ELR (cell line): ENCODE measurements at places on chromosomes 6 and 20.

DNA sequence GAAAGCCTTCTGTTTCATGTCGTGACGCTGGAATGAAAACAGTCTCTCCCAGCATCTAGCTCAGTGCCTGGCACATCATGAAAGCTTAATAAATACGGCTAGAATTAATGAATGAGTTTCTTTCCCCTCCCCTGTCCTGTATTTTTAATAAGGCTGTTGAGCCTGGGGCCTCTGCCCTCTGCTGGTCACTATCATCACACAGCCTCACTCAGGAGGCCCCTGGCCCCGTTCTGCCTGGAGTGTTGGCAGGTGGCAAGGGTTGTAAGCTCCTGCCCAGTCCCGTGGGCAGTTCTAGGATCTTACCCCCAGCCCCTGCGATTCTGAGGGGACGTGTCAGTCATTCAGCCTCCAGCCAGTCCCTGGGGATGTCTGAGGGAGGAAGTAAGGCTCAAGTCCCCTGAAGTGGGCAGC is 41.4 kb downstream of the PHACTR3 start:
- DNase-seq: no peak

- no peak for DNase-seq
Observed at GRCh38 chr6:44626616-44627015, 239.1 kb downstream of the CDC5L start.

- no peak for DNase-seq
Observed at GRCh38 chr6:159815410-159815809, 15.3 kb downstream of the PNLDC1 start.

GRCh38 chr6:15437090-15437635 is 191.3 kb downstream of the JARID2 start:
- no peak for DNase-seq

DNA sequence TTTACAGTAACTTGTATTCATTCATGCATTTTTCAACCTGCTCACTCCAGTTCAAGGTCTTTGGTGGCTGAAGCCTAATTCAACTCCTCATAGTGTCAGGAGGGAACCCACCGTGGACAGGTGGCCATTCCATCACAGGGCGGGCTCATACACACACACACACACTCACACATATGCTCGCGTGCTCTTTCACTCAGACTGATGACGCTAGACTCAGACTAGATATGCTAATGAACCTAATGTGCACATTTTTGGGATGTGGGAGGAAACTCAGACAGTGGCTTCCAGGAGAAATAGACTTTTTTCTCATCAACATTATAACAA is 56.7 kb downstream of the TRIM27 start:
- peak; percentile 18 for DNase-seq

DNA sequence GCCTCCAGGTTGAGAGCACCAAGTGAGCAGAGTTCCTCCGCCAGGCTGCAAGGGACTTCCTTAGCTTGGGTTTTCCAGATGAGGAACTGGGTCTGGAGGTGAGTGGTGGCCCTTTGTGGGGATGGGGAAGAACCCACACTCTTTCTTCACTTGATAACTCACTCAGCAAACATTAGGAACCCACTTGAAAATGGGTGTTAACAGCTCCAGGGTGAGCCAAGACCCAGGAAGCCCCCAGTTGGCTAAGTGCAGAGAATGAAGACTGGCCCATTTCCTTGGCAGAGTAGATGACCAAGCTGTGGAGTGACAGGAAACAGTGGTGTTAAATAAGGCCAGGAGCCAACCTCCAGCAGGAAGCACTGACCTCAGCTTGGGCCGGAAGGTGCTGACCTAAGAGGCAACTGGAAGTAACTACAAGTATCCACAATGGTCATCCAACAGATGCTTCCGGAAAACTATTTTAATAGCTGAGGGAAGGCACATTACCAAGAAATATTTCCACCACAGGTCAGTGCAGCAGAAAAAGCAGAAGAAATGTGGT is 22.7 kb downstream of the MRPL14 start:
- peak; percentile 68 for DNase-seq

DNA sequence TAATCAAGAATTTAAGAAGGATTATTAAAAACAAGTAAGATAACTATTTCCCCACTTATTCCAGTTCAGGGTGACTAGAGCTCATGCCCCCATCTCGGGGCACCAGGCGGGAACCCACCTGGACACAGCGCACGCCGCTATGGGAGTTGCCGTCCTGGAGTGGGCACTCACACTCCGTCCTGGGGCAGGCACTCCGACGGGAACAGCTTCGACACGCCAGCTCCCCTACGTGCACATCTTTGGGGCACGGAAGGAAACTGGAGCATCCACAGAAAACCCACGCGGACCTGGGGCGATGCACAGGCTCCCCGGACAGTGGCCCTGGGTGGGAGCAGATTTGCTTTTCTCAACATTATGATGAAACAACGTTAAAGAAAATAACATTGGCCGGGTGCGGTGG is 52.0 kb upstream of the GATA5 start:
- DNase-seq: no peak

- no peak for DNase-seq
Observed at GRCh38 chr20:48686238-48687116, 141.3 kb downstream of the PREX1 start.

- DNase-seq: no peak
Observed at GRCh38 chr6:6837541-6838080, 249.1 kb downstream of the LY86 start.

DNA sequence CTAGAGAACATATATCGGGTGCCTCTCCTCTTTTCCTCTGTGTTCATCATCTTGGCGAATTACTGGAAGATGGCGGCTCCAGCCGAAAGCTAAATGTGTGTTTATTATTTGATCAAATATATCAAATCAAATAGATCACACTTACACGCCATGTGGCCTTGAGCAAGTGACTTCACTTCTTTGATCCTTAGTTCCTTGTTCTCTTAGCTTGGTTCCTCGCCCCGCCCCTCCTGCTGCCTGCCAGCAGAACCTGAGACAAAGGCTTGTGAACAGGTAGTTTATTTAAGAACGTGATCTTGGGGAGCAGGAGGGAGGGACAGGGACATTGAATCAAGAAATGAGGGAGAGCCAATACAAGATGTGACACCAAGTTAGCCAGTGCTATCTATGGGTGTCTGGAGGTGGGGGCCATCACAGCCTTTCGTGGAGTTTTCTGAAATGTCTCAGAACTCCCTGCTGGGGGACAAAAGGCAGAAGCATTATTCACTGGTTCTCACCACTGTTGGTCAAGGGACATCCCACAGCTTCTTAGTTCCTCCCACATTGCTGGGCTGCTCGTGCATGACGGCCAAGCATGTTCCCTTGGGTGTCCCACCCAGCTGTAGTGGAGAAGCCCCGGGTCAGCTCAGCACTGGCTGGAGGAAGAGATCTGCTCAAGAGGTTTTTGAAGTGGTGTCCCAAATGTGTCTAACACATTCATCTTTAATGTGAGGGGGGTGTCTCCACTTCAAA is 44.9 kb upstream of the RNF24 start:
- no peak for DNase-seq

DNA sequence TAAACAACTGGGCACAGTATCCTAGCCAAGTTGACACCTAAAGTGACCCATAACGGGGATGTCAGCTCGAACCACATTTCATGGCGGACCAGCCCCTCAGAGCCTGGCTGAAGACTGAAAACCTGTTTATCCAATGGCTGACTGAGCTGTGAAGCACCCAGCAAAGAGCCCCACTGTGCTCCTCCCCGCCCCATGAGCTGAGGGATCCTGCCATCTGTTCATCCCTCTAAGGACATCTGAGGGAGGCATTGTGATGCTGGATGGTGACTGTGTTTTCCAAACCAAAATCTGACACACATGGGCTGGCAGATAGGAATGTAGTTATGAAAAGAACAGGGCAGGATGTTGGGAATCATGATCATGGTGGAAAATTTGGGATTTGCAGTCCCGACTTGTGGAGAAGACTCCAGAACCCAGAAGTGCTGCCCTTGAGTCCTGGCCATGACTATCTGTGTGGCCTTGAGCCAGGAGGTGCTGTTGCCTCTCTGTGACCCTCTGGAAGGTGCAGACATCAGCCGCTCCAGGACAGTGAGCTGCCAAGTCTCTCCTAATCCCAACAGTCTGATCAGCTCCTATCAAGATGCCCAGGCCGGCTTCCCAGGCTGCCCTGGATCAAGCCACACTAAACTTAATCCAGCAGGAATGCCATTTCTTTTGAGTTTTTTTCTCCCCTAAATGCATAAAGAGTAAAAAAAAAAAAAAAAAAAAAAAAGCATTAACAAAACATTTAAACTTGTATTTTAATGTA is 5.7 kb downstream of the EDN3 start:
- DNase-seq: no peak

DNA sequence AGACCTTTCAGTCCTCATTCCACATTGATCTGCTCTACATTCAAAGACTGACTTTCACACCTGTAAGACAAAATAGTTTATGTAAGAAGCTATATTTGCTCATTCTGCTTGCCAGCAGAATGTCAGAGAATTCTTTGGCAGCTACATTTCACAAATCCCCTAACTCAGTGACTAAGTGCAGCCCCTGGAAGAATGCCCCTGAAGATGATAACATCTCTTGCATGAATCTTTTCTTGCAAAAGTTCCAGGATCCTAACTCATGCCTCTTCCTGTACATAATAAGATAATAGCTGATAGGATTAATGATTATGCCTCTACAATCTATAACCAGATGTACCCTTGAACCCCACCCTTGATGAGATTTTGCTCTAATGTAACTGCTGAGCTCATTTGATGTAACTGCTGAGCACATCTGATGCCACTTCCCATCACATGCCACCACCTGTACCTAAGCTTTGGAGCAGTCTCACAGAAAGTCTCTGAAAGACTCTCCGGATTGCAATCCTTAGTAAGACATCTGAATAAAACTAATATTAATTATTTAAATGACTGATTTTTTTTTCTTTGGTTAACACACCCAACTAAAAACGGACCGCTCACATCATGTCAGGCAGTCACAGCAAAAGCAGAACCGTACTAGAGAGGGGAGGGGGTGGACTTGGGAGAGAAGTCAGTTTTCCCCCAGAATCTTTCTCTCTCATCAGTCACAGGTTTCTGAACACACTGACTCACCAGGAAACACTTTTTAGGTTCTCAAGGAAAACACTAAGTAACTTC is 684 bp upstream of the DNAH8 start:
- DNase-seq: no peak

DNA sequence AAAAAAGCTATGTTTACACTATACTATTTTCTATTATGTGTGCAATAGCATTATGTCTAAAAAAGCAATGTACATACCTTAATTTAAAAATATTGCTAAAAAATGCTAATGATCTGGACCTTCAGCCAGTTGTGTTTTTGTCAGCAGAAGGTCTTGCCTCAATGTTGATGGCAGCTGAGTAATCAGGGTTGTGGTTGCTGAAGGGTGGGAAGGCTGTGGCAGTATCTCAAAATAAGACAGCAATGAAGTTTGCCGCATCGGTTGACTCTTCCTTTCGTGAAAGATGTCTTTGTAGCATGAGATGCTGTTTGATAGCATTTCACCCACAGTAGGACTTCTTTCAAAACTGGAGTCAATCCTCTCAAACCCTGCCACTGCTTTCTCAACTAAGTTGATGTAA is 134.7 kb upstream of the CDYL start:
- no peak for DNase-seq

GRCh38 chr6:139335447-139336210 is 38.8 kb downstream of the CITED2 start:
- no peak for DNase-seq

GRCh38 chr20:63173552-63174191 is 42.3 kb downstream of the YTHDF1 start:
- DNase-seq: no peak

- peak; percentile 44 for DNase-seq
Observed at GRCh38 chr6:144909753-144910285, 624.7 kb downstream of the UTRN start.

GRCh38 chr20:53530440-53530839 is 63.2 kb downstream of the ZNF217 start:
- no peak for DNase-seq

GRCh38 chr6:21429291-21429690 is 164.3 kb upstream of the SOX4 start:
- DNase-seq: no peak

- no peak for DNase-seq
Observed at GRCh38 chr6:143603455-143603854, 74.3 kb upstream of the PHACTR2 start.

- DNase-seq: no peak
Observed at GRCh38 chr6:25872814-25873213, 1.2 kb downstream of the SLC17A3 start.

DNA sequence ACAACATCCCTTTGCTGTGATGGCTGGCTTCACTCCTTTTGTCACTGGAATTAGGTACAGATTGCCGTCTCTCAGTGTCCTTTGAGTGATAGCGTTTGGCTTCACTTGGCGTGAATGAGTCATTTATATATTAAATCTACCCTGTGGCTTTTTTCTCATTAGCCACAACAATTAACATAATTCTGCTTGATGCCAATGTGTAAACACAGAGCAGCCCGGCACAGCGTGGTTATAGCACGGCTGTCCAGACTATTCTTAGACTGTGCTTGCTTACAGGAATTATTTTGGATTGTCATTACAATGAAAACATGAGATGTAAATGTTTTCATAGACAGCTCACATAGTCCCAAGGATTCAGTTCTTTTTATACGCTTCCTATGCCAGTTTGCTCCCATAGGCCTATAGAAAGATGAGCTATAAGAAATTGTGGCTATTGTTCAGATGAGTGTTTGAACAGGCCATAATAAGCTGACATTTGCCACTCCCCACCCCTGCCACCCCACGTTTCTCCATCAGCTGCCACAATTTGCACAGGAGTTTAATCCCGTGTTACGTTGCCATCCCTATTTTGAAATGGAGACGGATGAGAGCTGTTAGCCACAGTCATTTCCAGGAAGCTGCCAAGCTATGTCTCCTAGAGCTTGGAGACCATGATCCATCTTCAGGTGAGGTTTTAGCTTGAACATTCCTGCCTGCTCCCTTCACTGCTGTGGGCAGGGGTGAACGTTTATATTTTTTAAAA is 65.9 kb downstream of the PPP1R14C start:
- no peak for DNase-seq

GRCh38 chr6:78917788-78918187 is 50.4 kb downstream of the IRAK1BP1 start:
- DNase-seq: no peak

- peak; percentile 69 for DNase-seq
Observed at GRCh38 chr6:48535582-48536009, 424.6 kb upstream of the PTCHD4 start.

DNA sequence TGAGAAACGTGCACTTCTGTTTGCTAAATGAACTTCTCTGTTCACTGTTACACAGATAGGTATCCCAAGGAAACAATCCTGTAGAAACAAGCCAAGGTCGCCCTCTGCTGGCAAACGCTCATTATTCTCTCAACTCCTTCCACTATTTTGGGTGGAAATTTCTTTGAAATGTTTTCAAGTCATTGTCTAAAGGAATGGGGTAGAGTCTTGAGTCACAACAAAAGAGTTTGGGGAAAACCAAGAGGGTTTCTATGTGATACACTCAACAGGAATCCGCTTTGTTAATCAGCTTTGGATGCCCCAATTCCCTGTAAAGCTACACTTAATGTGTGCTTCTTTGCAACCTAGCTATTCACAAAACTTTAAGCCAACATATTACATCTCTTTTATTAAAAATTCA is 4.6 kb upstream of the RAE1 start:
- peak; percentile 84 for DNase-seq
